Epithelial cell of esophagus (primary cell): ENCODE measurements at places on chromosomes 11 and 22.
A peak's percentile ranks its signal among the peaks of the same experiment; 100 is the strongest.

DNA sequence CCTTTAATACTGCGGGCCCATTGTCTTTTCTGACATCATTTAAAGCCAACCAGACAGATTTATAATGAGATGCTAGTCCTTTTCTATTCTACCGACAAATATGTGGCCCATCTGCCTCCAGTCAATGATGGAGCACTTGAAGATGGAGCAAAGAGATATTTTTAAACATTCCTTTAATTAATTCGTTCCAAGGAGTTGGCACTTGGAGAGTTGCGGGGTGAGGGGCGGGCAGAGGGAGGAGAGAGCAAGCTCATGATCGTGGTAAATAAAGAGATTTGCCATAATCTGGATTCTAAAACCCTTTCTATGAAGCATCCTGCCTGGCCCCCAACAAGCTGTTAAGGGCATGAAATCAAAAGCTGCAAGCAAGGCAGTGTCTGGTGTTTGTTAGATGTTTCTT, 5.0 kb downstream of the SLC1A2 start:
- DNase-seq, result no peak

DNA sequence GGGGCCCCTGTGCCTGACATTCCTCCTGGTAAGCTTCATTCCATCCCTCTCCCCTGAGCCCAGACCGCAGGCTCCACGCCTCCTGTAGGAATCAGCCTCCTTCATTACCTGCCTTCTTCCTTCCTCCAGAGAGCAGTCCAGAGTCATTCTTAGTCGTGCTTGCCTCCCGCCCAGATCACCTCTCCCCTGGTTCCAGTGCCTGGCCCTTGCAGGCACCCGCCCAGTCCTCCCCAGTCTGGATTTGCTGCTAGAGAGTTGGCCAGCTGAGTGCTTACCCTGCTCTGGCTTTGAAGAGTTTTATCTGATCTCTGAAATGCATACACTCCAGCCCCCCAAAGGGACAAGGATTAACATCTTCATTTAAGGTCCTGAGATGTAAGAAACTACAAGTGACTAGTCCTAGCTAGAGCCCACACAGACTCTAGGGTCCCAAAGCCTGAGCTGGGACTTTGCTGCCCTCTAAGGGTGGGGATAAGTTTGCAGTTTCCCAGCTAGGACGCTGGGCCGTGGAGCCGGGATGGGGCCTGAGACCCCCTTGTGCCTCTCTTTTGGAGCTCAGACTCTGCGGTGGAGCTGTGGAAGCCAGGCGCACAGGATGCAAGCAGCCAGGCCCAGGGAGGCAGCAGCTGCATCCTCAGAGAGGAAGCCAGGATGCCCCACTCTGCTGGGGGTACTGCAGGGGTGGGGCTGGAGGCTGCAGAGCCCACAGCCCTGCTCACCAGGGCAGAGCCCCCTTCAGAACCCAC, 1.6 kb downstream of the NR1H3 start:
- peak; percentile 35 for DNase-seq

- DNase-seq, result no peak
These were observed 52.4 kb upstream of the CLMP start for GRCh38 chr11:123247496-123247799.

GRCh38 chr11:18016789-18017188, 3.9 kb upstream of the SERGEF start:
- no peak for DNase-seq

DNA sequence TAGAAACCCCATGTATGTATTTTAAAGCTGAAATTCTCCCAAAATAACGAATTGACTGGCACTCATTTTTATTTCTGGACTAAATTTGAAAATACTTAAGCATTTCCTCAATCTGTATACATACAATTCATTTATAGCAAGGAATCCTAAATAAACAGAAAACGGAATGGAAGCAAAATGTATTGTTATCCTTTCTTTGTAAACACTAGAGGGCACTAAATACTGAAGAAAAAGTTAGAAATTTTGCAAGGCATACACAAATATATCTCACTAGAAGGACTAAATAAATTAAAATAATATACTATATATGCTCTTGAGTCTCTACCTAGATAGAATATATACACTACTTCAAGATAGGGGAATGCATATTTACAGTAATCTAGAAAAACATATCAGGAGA, 23.1 kb upstream of the ANO5 start:
- no peak for DNase-seq

DNA sequence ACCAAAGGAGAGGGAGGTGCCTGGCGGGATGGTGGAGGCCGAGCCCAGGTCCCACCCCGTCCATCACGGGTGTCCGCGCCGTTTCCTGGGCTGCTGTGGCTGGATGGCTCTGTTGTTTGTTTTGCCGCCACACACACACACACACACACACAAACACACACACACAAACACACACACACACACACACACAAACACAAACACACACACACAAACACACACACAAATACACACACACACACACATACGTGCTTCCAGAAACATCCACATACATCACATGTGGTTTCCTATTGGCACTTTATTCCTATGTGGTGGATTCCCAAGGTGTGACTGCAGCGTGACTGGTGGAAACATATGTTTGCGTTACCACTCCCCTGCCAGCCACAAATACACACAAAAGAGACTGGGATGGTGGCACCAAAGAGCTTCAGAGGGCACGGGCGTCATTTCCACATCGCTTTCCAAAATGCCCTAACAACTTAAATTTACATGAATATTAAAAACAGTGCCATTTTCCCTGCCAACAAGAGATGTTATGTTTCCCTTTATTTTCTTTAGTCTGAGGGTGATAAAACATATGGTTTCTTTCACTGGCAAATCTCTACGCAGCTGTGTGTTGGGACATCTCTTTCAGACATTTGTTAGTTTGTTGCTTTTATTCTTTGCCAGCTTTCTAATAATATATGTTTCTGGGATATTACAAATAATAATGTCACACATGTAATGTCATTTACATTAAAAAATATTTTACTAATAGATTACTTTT, 356.8 kb downstream of the BRD1 start:
- no peak for DNase-seq

DNA sequence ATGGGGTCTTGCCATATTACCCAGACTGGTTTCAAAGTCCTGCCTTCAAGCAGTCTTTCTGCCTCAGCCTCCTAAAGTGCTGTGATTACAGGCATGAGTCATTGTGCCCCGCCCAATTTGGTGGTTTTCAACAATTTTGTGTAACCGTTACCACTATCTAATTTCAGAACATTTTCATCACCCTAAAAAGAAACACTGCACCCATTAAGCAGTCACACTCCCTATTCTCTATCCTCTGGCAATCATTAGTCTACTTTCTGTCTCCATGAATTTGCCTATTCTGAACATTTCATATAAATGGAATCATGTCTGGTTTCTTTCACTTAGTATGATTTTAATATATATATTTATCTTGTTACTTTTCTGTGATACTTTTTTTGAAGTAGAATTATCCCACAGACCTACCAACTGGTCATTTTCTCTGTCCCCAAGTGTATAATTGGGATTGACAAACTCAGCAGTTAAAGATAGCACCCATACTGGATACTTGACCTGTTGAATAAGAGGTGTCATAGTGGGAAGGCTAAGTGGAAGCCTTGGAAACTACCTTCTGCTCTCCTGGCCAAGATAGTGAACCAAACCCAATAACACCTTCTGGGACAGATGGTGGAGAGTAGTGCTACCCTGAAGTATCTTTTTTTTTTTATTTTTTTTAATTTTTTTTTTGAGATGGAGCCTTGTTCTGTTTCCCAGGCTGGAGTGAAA, 64.8 kb downstream of the STIM1 start:
- peak; percentile 74 for DNase-seq

- no peak for DNase-seq
These were observed 4.2 kb upstream of the GLB1L3 start for GRCh38 chr11:134271978-134272377.

GRCh38 chr11:114914231-114915005, 236.1 kb downstream of the NXPE2 start:
- DNase-seq, result no peak

GRCh38 chr11:69161117-69161407, 5.3 kb downstream of the SMIM38 start:
- DNase-seq, result no peak

- DNase-seq, result no peak
These were observed 806 bp downstream of the COA4 start for GRCh38 chr11:73875840-73876239.

DNA sequence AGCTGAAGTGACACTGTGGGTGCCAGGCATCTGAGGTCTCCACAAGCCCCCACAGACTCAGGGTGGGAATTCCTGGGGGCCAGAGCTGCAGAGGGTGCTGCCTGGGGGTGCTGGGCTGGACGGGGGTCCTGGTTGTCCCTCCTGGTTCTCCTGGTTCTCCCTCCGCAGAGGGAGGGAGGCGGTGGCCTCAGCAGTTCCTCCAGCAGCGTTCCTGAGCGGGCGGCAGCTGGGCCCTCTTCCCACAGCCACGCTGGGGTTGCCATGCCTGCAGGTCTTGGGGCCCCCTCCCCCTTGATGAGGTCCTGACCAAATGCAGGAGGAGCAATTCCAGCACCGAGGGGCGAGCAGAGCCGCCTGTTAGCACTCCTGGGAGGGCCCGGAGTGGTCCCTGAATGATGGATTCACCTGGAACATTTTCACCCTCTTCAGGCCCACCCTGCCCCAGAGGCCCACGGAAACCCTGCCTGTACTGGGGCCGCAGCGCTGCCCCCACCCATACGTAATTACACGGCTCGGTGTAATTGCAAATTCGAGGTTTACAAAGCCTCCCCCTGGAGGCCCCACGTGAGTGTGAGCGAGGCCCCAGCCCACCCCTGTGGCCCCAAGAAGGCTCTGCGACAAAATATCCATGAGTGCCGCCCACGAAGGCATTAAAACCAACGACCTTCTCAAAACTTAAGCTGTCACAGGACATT, 635 bp downstream of the C11orf21 start:
- no peak for DNase-seq

GRCh38 chr11:74538680-74539079, 45.2 kb upstream of the LIPT2 start:
- peak; percentile 72 for DNase-seq

DNA sequence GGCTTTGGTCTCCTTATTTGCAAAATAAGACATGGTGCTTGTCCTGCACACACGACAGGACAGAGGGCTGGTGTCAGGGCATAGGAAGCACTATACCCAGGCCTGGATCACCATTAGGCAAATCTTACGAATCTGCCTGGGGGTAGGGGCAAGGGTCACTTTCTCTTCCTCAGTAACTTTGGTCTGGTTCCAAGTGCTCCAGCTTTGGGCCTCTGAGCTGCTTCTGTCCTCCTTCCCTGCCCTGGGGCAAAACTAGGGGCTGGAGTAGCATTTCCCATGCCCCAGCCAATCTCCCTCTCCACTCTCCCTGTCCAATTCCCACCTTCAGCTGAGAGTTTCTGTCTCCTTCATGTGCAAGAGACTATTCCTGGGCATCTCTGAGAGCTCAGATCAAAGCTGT, 123.7 kb upstream of the NECTIN1 start:
- DNase-seq, result no peak

GRCh38 chr11:45537614-45538013, 127.8 kb downstream of the CHST1 start:
- peak; percentile 9 for DNase-seq

- no peak for DNase-seq
These were observed 86.2 kb upstream of the BARX2 start for GRCh38 chr11:129289350-129290040.

- DNase-seq, result peak; percentile 40
These were observed 12.3 kb downstream of the STARD10 start for GRCh38 chr11:72781313-72782080.

GRCh38 chr22:29715240-29715639, 4.6 kb upstream of the CABP7 start:
- no peak for DNase-seq

DNA sequence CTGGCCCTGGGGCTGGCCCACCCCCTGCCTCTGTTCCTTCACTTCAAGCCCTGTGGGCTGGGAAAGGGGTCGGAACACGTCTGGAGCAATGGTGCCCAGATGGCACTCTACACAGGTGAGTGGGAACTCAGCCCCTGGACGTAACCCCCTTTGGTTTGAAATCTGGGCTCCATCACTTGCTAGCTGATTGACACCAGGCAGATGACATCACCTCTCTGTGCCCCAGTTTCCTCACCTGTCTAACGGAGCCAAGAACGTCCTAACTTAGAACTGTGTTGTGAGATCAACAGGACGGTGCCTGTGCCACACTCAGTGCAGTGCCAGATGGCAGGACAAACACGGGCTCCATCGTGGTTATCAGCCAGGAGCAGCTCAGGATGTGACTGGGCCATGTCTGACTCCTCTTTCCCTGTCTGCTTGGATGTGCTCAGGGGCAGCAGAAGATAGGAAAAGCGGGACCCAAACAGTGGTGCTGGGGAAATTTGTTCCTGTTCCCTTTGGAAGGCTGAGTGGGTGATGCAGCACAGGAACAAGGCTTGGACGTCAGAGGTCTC, 24.4 kb downstream of the NPTXR start:
- no peak for DNase-seq

- DNase-seq, result no peak
These were observed 3.0 kb downstream of the TRIM29 start for GRCh38 chr11:120134931-120135228.

DNA sequence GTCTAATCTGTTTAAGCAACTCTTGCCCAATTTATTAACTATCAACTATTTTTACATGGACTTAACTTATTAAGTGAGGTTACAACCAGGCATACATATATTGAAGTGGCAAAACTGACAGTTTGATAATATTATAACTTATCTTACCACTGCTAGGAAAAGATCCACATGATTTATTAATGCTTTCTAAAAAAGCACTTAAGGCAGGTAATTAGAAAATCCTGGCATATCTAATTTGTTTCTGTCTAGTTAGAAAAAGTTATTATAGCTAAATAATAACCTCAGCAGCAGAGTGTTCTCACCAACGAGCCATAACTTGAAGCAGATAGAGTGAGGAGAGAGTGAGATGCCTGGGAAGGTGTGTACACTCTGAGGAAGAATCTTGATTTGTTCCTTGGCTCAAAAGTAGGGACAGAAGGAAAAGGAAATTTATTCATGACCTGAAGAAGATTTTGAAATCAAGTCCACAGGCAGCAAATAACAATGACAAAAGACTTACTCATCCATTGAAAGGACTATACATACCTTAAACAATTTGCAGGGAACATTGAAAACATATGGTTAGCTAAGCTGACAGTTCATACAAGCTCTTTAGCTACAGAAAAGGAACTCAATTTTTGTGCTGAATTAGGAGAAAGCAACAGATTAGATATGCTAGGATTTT, 7.1 kb upstream of the MUC15 start:
- peak; percentile 83 for DNase-seq

DNA sequence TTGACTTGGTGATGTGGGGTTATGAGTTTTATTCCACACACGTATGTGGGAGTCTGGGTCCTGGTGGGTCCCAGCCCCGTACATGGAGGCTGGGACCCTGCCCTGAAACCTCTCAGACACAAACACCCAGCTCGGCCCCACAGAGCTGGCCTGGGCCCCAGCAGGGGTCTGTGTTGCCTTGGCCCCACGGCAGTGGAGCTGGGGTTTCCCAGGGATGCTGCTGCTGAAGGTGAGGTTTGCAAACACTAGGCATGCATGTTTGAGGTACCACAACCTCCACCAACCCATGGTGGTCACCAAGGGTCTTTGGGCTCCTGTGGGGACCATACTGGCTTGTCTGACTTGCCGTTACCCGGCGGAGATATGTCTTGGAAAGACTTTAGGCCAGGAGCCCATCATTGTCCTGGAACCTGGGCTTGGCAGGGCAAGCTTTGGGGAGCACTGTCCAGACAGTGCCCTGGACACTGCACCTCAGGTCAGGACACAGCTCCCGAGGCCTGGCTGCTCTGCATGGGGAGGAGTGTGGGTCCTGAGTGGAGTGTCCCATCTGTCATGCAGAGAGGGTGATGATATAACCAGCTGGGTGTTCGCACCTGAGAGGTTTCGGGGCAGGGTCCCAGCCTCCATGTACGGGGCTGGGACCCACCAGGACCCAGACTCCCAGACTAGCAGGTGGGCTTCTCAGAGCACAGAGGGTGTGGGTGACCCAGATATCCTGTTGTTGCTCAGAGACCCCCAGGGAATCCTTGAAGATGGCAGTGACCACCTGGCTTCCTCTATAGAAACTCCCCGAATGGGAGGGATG, 63.3 kb downstream of the KCNQ1 start:
- no peak for DNase-seq
